ENCODE measurements at places on chromosomes 13 and 19.

GRCh38 chr13:29474991-29475390 is 120.5 kb downstream of the SLC7A1 start:
- no peak for DNase-seq

- DNase-seq = no peak
Observed at GRCh38 chr13:102839462-102839861, 6.4 kb upstream of the ERCC5 start.

- DNase-seq = no peak
Observed at GRCh38 chr13:91302111-91302510, 45.4 kb upstream of the MIR17HG start.

- no peak for DNase-seq
Observed at GRCh38 chr13:44679597-44679996, 103.5 kb upstream of the TSC22D1 start.

- peak; percentile 40 for DNase-seq
Observed at GRCh38 chr19:6891761-6892385, 4.5 kb downstream of the ADGRE1 start.

- DNase-seq = no peak
Observed at GRCh38 chr13:43284162-43284561, 260.8 kb downstream of the DNAJC15 start.

DNA sequence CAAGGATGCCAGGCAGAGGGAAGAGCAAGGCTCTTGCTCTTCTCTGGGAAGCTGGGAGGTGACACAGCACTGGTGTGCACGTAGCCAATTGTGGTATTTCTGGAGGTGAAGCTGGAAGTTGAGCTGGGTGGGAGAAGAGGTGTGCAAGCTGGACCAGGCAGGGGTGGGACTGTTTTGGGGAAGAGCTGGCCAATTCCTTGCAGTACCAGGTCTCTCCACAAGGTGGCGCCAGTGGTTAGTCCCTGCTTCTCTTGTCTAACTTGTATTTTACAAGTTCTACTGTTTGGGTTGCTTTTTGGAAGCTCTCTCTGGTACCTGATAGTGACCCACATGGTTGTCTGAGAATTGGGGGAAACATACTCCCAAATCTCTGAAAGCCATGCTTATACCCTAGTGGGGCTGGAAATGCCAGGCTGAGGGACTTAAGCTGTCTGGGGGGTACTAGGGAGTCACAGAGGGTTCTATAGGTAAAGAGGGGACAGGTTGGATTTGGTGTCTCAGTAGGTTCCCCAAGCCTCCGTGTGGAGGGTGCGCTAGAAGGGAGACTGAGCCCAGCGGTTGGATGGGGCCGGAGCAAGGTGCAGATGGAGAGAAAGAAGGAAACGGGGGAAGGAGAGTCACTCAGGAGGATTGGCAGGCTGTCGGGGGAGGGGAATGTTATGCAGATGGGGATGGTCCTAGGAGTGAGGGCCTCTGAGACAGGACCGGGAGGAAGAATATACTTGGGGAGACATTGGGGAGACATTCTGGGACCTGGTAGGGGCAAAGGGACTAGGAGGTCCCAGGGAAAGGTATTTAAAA is 3.0 kb downstream of the HPN start:
- peak; percentile 59 for DNase-seq

- DNase-seq = no peak
Observed at GRCh38 chr19:42233106-42233505, 9.3 kb downstream of the GSK3A start.

DNA sequence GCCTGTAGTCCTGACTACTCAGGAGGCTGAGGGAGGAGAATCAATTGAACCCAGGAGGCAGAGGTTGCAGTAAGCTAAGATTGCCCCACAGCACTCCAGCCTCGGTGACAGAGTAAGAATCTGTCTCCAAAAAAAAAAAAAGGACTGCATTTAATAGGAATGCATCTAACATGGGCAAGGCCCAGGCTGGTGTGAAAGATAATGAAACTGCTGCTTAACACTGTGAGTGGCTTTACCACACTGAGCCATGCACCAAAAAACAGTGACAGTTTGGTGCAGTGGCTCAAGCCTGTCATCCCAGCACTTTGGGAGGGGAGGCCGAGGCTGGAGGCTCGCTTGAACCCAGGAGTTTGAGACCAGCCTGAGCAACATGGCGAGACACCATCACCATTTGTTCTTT is 8.6 kb downstream of the GTF2F1 start:
- DNase-seq = no peak

- DNase-seq = peak; percentile 82
Observed at GRCh38 chr13:74026753-74027152, 107.5 kb downstream of the KLF12 start.

DNA sequence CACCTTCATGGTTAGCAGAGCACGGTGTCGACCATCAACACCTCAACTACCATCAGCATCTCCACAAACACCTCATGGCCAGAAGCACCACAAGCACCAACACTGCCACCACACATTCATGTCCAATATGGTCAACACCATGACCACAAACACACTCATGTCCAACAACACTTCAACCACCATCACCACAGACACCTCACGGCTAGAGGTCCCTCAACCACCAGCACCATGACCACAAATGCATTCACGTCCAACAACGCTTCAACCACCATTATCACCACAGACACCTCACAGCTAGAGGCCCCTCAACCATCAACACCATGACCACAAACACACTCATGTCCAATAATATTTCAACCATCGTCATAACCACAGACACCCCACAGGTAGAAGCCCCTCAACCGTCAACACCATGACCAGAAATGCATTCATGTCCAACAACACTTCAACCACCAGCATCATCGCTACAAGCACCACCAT is 10.2 kb downstream of the TRAPPC5 start:
- DNase-seq = peak; percentile 53

- DNase-seq = no peak
Observed at GRCh38 chr13:99966064-99966805, 5.3 kb downstream of the ZIC5 start.

GRCh38 chr19:38852231-38853044 is 2.7 kb upstream of the HNRNPL start:
- DNase-seq = peak; percentile 69

GRCh38 chr19:52554216-52554971 is 15.7 kb upstream of the ZNF701 start:
- no peak for DNase-seq

DNA sequence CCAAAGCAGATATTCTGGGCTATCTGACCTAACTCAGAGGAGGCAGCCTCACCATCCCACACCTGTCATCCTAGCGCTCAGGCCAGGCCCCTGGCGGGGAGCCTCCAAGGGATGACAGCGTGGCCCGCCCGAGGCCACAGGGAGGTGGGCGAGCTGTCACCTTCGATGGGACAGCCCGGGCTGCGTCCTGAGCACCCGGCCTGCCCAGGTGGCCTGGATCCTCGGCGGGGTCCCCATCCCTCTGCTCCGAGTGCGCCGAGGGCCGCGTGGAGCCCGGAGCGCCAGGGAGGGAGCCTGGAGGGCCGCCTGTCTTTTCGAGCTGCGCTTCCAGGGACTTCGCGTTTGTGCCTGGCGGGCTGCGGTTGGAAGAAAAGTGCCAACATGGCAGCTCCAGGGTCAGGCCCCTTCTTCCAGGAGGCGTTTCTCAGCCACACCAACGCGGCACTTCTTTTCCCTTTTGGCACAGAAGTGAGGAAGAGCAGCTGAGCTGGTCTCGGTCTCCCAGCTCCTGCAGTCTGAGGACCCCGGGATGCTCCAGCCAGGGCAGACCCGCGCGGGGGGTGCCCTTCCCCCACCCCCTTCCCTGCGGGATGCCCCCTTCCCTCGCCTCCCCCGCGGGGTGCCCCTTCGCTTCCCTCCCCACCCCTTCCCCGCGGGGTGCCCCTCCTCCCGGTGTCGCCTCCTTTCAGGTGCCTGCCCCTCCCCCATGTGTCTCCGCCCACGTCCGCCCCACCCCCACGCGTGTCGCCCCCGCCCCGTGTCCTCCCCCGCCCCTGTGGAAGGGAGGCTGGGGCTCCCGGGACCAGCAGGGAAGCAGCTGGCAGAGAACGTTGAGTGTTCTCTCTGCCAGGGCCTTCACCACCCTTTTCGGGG is 42.3 kb downstream of the GJA3 start:
- DNase-seq = no peak

- DNase-seq = no peak
Observed at GRCh38 chr13:40271271-40271885, 395.1 kb downstream of the FOXO1 start.

DNA sequence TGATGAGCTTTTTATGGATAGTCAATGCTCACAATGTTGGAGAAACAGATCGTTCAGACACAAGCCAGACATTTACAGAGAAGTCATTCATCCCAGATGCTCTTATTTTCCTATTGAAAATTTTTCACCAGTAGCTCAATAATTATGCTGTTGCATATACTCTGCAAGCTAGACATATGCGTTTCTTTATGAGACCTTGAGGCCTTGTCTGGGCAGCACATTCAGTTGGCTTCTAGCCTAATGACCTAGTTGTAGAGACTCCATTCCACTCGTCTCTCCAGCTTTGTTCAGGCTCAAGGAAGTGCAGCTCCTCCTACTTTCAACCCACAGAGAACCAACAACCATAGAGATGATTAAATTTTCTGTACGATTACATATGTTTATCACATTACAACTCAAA is 237.7 kb downstream of the MZT1 start:
- DNase-seq = no peak

GRCh38 chr13:42279080-42279479 is 7.1 kb downstream of the AKAP11 start:
- DNase-seq = peak; percentile 41

GRCh38 chr13:84946192-84946591 is 853.0 kb downstream of the SLITRK6 start:
- DNase-seq = no peak

- DNase-seq = peak; percentile 60
Observed at GRCh38 chr19:55086730-55087541, 11.3 kb downstream of the EPS8L1 start.

DNA sequence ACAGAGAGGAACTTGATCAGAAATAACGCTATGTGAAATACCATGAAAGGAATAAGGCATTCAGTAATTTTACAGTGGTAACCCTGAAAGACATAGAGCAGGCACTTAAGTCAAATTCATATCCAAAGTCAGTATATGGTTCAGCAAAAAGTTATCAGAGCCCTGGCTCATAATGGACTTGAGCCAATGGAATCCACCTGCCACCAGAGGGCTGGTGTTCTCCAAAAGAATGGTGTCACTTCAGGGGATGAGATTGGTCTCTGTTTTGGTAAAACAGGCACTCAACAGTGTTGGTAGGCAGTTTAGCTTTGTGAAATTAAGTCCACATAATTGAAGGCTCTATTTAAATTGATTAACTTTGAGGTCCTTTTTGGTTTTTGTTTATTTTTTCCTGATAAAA is 93.9 kb downstream of the LIG4 start:
- no peak for DNase-seq

DNA sequence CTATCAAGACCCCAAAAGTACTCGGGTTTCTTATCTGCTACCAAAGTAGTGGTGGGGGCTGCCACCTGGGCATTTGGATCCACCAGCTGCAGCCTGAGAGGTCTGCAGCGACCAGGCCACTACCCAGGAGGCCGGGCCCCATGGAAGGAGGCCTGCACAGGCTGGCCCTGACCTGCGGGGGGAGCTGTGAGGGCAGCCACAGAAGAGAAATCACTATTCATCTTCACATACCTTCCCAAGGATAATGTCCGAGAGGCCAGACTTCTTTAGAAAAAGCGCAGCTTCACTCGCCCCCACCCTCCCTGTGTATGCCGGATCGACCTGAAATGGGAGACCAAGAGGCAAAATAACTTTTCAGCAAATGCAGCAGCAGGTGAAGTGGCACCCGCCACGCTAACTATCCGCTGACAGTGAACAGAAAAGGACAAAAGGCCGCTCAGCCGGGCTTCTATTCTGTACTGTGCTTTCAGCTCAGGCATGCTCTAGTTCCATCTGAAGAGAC is 30.1 kb downstream of the EPS15L1 start:
- no peak for DNase-seq

- DNase-seq = no peak
Observed at GRCh38 chr19:54484451-54484850, 11.4 kb upstream of the CDC42EP5 start.

DNA sequence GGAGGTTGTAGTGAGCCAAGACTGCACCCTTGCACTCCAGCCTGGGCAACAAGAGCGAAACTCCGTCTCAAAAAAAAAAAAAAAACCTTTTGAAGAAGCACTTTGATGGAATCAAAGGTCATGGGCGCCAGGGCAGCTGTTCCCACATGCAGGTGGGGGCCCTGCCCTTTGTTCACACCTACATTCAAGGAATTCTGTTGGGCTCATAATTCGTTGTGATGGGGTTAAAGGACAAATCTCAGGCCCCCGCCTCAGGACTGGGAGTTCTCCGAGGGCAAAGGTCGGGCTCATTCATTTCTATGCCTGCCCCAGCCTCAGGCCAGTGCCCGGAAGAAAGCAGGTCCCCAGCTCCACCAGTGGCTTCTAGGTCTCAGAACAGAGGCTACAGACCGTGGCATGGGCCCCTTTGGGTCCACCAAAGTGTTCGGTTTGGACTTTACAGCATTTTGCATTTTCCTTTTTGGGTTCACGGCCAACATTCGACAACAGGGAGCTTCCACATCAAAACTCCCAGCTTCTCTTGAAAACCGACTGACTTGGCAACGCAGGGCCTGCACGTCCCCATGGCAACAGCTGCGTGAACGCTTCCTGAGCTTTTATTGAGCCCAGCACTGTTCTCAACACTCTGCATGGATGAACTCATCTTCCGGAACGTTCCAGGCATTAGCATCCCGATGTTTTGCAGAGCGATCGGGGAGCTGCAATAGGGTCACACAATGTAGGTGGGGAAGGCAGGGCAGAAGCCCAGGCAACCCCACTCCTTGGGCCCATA is 10.1 kb upstream of the GTF2F1 start:
- DNase-seq = no peak

GRCh38 chr19:39195755-39196154 is 1.0 kb upstream of the NCCRP1 start:
- peak; percentile 18 for DNase-seq

GRCh38 chr13:34833562-34834182 is 108.4 kb upstream of the NBEA start:
- DNase-seq = no peak

DNA sequence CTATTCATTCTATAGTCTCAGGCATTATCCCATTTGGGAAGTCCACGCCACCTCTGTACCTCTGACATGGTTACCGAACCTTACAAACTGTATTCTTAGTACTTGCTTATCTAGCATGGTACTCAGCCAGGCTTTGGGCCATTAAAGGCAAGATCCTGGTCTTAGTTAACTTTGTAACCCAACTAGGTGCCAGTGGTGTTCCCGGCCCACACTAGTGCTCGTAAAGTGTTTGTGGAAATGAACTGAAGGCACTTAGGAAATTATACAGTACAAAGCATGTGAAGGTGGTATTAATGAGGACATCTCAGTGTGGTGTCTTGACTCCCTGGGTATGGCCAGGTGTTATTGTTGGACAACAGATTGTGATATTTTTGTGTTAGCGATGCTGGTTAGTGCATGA is 87.8 kb upstream of the RNF113B start:
- no peak for DNase-seq

DNA sequence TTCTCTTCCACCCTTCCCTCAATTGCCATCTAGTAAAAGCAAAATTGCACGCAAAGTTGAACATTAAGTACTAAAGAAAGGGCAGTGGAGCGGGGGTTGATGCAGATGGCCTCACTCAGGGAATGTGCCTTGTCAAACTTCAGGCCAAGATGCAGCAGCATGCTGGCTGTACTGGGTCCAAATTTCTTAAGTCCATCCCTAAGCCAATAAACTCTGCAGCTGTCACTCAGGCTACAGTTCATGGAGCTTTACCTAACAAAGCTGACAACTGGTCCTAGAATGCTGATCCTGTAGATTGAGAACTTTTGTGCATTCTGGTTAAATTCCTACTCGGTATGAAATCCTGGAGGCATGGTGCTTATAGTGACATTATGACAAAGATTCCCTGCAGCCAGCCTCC is 88.4 kb downstream of the FOXO1 start:
- DNase-seq = no peak
